ENCODE measurements at places on chromosomes 12 and 14.

GRCh38 chr14:103393676-103394626 lies 8.7 kb downstream of the MARK3 start:
- DNase-seq: no peak

DNA sequence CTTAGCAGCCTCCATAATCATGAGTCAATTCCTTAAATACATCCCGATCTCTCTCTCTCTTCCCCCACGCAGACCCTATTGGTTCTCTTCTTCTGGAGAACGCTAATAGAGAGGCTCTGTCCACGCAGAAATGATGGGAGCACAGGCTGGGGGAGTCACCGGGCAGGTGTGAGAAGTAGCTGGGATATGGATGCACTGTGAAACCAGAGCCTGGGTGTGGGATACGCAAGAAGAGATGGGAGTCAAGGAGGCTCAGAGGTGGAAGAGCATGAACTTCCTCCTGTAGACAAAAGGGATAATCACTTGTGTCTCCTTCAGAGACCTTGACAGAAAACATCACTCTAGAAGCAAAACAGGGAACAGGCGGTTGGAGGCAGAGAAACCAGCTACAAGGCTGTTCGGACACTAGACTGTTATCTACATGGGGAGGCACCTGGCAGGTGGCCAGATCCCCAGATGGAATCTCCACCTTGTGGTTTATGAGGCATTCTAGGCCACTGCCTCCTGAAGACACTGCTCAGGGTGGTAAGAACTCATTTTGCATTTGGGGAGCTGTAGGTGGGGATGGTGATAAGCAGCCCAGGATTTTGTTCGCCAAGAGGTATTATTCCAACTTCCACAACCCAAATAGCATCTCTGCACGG lies 7.2 kb upstream of the SELPLG start:
- DNase-seq: no peak

- DNase-seq: peak; percentile 26
These were observed 20.5 kb downstream of the SOAT2 start for GRCh38 chr12:53123578-53124351.

- DNase-seq: no peak
These were observed 6.1 kb upstream of the LRTM2 start for GRCh38 chr12:1814266-1814665.

DNA sequence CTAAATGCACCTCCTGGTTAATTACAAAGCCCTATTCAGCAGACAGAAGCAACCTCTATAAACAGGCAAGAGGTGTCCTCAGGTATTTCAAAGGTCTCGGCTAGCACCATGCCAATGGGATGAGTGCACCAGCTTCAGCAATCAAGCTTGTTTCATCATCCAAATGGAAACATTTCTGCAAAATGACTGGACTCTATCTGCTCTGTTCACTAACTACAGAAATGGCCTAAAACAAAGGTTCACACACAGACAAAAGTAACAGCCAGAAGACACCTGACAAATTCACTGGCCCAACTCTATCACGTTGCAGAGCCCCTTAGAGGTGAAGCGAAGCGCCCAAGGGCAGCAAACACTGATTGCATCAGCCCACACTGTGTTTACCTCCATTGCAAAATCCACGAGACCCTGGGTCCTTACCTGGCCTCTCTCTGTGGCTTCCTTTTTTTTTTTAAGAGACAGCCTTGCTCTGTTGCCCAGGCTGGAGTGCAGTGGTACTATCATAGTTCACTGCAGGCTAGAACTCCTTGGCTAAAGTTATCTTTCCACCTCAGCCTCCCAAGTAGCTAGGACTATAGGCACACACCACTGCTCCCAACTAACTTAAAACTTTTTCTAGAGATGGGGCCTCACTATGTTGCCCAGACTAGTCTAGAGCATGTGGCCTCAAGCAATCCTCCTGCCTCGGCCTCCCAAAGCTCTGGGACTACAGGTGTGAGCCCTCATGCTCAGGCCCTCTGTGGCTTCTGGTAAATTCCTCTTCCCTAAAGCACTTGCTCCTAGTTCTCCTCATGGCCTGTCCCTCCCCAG lies 8.5 kb upstream of the SYNE3 start:
- no peak for DNase-seq

GRCh38 chr12:48936379-48936979 lies 11.2 kb upstream of the FKBP11 start:
- no peak for DNase-seq

DNA sequence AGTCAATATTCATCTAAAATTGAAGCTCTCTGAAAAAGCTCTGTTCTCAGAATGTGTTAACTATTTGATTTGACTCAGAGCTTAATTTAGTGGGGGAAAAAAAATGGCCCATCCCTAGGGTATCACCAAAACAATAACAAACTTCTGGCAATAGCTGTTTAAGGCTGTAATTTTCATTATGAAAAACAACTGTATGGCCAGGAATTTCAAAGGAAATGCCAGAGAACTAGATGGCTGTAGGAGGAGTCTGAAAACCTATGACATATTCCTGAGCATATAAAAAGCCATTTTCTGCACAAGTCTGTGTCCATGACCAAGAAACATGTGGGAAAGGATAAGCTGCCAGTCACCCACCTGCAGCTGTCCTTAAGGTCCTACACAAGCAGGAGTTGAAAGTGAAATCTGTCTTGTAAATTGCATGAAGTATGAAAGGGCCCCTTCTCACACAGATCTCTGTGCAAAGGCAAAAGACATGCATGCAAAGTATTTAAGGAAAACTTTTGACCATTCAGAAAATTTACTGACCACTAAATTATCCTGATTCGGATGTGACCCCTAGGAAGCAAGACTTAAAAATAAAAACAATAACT lies 299.1 kb downstream of the BTG1 start:
- DNase-seq: no peak

- no peak for DNase-seq
These were observed 417.0 kb downstream of the DPF3 start for GRCh38 chr14:72476657-72477499.

DNA sequence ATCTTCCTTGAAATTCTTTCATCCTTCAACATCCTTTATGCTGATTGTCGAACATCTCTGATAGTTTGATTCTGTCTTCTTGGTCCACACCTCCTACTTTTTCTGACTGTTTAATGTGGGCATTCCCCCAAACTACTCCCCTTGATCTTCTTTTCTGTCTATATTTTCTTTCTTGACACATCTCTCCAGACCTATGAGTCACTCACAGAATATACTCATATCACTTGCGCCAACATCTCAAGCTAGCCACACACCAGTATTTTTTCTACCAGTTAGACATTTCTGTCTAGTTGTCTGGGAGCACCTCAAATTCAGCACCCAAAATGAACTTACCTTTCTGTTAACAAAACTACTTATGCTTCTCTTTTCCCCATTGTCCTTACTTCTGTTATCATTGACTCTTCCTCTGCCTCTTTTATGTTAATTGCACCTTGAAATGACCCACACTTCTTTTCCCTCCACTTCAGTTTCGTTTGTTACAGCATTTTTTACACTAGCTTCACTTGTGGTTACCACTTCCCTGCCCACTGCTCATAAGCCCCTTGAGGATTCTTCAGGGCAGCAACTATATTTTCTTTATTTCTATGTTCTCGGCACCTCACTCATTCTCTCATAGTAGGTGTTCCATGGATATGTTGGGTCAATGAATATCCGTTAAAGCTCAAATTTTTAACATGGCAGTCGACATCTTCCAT lies 33.5 kb downstream of the TSHR start:
- no peak for DNase-seq

- no peak for DNase-seq
These were observed 79.9 kb upstream of the SYT10 start for GRCh38 chr12:33519566-33519965.

- no peak for DNase-seq
These were observed 83.2 kb downstream of the RMST start for GRCh38 chr12:97545804-97546203.

GRCh38 chr14:49960453-49960852 lies 67.6 kb downstream of the ARF6 start:
- DNase-seq: no peak

DNA sequence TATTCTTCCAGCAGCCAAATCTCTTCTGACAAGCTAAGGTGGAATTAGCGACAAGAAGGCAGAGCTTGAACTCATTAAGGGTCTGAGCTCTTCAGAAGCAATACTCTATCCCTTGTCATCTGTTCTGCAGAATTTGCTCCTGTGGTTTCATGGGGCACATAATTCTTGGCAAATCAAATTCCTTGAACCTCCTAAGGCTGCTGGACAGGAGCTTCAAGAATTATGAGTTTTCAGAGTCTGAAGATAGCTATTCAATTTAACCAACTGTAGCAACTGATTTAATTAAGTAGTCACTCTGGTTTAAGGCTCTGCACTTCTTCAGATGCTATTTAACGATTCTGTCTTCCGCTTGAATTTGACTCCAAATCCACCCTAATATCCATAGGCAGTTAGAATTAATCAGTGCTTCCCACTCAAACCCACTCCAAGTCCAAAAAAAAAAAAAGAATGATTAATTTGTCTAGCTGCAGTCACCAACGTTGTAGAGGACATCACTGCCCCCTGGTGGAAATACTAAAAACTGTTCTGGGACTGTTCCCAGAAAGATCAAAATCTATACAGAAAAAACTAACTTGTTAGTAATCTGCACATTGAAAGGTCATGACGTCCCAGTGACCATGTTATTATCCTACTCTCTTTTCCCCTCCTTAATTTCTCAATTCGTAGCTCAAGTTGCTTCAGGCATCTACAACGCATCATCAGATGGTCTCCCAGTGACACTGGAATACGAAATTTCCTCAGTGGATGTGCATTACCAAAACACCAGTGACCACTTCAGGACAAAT lies 169.9 kb downstream of the KIF21A start:
- peak; percentile 29 for DNase-seq

- no peak for DNase-seq
These were observed 14.8 kb downstream of the OSBPL8 start for GRCh38 chr12:76544601-76545261.

DNA sequence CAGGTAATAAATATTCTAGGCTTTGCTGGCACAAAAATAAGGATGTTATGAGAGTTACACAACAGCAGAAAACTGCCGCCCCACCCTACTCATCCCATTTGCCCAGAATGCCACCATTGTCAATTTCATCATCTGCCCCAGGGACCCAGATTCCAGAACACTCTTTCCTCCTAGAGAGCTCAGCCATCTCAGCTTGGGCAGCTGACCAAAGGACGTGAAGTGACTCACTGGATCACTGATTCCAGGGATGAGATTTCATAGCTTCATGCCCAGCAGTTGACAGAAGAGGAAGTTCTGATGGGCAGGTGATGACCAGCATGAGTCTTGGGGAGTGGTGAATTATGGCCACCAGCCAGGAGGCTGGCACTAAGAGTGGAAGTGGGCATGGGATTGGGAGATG lies 450.3 kb downstream of the RMST start:
- no peak for DNase-seq

DNA sequence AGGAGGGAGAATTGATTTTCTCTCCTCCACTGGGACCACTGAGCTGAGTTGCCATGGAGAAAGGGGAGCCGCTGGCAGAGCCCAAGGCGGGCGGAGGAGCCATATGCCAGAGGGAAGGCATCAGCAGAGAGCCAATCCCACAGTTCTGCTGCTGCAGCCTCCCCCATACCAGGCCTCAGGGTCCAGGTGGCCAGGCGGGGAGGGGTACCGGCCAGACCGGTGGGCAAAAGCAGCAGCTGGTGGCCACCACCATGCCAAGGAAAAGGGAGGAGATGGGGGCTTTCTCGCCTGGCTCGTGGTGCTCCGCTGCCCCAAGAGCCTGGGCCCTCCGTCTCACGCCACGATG lies 72.8 kb downstream of the PITPNM2 start:
- DNase-seq: no peak

Data from HS-5 (cell line).